ENCODE measurements at places on chromosomes 4 and X.

- no peak for DNase-seq
Observed at GRCh38 chr4:74109870-74110605, 11.0 kb upstream of the CXCL2 start.

- DNase-seq: peak; percentile 35
Observed at GRCh38 chr4:76430519-76431388, 4.3 kb upstream of the SHROOM3 start.

DNA sequence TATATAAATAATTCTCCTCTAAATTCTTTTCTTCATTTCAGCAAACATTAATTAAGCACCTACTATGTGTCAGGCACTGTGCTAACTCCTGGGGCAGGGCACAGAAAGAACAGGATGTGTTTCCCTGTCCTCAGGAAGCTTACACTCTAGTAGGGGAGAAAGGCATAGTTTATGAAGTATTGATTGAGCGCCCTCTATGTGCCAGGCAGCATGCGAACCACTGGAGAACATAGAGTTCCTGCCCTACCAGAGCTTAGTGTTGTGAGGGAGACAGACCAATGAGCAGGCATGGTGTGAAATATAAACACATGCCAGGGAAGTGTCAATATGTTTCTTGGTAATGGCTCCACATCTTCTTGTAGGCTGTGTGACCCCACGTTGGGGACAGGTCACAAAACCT, 3.7 kb downstream of the ADGRG4 start:
- DNase-seq: no peak

DNA sequence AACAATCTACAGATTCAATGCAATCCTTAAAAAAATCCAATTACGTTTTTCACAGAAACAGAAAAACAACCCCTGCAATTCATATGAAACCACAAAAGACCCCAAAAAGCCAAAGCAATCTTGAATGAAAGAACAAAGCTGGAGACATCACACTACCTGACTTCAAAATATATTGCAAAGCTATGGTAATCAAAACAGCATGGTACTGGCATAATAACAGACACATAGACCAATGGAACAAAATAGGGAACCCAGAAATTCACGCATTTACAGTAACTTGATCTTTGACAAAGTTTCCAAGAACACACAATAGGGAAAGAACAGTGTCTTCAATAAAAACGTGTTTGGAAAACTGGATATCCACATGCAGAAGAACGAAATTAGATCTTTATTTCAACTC, 14.6 kb downstream of the MGAT4D start:
- no peak for DNase-seq

DNA sequence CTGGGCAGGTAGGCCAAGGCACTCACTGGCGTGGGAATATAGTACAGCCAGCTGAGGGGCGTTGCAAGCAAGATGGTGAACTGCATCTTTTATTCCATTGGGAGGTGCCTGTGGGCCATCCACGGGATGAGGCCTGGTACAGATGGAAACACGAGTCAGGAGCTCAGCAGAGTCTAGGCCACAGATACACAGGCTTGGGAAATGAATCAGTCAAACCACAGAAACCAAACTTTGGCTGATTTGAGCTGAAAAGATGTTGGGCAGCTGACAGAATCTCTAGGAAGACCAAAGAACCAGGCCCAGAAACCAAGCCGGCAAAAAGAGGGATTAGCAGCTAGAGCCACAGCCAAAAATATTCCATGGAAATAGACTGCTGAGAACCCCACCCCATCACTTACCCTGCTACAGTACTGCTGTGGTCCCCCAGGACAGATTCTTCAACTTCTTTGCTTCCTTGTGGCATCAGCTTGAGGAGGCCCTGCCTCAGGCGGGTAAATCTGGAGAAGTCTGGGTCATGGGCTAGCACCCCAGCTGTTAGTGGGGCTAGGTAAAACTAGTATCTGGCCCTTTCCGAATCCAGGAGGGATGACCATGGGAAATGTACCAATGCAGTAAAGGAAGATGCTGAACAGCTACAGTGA, 75.4 kb downstream of the TMEM131L start:
- DNase-seq: no peak

DNA sequence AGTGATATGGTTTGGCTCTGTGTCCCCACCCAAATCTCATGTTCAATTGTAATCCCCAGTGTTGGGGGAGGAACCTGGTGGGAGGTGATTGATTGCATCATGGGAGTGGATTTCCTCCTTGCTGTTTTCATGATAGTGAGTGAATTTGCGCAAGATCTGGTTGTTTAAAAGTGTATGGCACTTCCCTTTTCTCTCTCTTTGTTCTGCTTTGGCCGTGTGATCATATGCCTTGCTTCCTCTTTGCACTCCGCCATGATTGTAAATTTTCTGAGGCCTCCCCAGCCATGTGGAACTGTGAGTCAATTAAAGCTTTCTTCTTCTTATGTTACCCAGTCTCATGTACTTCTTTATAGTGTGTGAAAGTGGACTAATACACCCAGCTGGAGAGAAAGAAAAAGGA, 113.0 kb upstream of the AADAT start:
- no peak for DNase-seq

GRCh38 chr4:74640111-74640903, 154.0 kb downstream of the BTC start:
- no peak for DNase-seq

- DNase-seq: no peak
Observed at GRCh38 chr4:118967393-118967792, 78.7 kb downstream of the SYNPO2 start.

GRCh38 chr4:140330311-140330900, 43.0 kb upstream of the SCOC start:
- peak; percentile 22 for DNase-seq

GRCh38 chrX:87338510-87338909, 179.1 kb upstream of the KLHL4 start:
- no peak for DNase-seq

DNA sequence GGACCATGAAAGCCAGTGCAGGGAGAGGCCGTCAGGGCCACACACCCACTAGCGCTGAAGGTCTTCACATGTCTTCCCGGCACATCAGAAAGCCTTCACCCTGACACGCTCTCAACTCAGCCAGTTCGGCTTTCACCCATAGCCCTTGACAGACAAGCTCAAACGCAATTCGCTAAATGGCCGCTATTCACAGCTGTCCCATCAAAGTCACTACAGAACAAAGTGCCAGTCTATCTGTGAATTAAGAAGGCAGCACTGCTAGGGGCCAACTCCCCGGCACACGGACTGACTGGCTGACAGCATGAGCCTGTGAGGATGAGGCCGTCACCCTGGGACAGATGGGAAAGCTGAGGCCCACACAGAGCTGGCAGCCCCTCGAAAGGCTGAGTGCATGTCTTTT, 45.7 kb downstream of the ACOX3 start:
- no peak for DNase-seq

- peak; percentile 88 for DNase-seq
Observed at GRCh38 chr4:70993181-70994068, at the start of gene DCK. Gene DCK (plus strand): TSS chr4:70993649. CDS start chr4:70993836, 187 bp downstream.

DNA sequence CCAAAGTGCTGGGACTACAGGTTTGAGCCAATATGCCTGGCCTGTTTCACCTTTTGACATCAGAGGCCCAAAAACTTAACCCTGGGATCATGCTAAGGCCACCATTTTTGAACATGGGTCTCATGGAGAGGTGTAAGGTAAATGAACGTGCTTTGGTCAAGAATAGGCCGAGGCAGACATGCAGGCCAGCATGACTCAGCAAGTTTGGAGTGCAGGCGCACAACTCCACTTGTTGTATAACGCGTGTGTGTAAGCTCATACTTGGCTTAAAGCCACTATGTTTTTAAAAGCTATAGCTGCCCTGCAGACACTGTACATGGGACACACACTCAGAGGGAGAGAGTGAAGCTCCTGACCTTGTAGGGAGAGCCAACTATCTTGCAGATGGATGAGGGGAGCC, 43.8 kb upstream of the HPSE start:
- DNase-seq: no peak

DNA sequence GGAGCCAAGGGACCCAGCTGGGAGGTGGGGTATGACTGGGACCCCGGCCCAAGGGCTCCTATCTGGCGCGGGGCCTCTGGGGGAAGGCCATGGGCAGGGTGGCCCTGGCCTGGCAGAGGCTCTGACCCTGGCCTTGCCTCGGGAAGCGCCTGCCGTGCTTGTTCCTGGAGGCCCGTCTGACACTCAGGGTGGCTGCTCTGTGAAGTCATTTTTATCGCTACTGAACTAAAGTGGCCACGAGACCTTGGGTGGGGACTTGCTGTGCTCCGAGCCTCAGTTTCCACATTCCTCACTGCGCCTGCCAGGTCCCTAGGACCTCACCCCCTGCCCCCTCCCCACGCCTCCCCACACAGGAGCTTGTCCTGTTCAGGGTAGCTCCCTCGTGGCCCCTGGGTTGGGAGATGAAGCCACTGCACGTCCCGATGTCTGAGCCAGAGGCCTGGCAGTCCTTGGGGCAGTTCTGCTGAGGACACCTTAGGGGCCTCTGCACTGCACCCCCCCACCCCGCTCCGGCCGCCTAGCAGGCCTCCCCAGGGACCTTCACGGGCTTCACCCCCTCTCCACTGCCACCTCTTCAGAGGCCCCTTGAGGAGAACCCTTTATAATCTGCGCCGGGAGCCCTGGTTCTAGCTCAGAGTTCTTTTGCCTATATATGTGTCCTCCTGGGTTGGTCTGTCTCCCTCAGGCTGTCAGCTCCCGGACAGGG, 639 bp upstream of the SORCS2 start:
- DNase-seq: no peak

GRCh38 chr4:74118600-74119338, 19.8 kb upstream of the CXCL2 start:
- no peak for DNase-seq

DNA sequence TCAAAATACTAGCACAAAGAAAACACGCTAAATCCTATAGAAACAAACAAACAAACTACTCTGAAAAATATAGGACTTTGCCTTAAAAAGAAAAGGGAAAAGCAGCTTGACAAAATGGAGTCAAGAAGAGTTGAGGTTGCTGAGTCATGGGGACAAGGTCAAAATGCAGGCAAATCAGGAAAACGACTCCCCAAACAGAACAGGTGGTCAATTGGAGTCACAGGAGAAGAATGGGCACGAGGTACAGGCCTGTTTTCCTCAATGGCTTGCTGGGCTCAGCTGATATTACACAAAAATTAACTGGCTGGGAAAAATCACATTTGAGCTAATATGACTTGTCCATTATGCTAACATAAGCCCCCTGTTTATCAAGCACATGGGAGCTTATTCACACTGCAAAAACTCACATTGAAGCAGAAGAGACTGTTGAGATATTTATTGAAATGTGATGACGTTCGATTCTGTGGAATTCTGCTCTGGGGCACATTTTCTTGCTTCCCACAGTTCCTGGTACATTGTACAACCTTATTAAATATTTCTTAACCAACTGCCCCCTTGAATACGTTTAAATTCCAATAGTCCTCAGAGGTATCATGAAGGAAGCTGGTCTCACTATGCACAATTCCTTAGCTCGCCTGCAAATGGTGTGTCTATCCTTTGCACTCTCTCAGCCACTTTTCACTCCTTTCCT, 1622.1 kb downstream of the STIM2 start:
- DNase-seq: no peak

DNA sequence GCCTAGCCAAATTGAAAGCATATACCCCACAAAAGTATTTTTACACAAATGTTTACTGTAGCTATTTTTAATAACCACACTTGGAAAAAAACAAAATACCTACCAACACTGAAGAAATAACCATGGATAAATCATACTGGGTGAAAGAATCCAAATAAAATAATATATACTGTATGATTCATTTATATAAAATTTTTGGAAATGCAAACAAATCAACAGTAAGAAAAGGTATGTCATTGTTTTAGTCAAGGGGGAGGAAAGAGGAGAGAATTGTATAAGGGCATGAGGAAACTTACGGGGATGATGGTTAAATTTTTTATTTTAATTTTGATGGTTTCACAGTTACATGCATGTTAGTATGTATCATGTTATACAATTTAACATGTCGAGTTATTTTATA, 557.8 kb downstream of the TECRL start:
- no peak for DNase-seq

DNA sequence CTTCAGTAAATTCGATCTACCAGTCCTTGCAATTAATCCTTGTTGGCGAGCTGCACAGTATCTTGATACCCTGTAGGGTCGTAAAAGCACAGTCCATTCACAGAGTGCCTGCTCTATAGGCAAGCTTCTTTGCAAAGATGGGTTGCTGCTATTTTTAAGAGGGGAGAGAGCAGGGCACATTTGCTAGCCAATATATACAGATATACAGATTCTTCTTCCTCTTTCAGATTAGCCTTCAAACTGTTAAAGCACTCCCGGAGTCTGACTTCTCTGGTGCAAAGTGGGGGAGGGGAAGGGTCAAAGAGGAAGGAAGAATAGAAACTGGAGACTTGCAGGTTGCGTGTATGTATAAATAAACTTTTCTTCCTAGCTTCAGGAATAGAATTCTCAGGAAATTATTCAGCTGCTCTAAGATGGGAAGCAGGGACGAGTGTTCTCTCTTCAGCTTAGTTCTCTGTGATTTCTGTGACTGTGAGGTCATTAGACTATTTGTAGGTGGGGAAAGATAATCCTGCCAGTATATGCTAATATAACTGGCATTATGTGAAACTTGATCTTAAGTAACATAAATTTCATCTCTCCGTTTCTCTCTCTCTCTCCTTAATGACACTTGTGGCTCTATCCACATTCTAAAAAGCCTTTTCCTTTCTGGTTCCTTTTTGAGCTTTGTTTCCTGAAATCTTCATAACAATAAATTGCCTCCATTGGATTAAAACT, at the start of gene CYSLTR1:
CYSLTR1 (minus strand) TSS at position 242 of the 717 bp plus-strand sequence. CDS start 53,865 bp downstream, outside the sequence.
- no peak for DNase-seq

DNA sequence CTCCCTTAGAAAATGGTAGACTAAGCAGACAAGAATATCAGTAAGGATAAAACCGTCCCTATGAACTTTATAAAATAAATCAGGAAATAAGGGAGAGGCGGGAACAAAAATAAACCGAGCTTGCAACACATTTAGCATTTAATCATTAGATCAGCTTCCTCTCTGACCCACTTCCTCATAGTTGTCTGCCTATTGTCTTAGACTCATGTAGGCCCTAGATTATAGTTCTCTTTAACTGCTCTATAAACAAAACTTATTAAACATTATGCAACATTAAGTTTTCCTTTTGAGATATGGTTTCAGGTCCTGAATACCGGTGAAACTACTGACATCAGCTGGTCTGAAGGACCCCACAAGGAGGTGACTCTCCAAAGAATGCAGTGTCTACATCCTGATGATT, 15.8 kb upstream of the SRD5A3 start:
- no peak for DNase-seq

GRCh38 chr4:38562751-38563198, 101.2 kb upstream of the KLF3 start:
- DNase-seq: peak; percentile 2

- DNase-seq: no peak
Observed at GRCh38 chr4:20532116-20532790, 168.0 kb upstream of the PACRGL start.

DNA sequence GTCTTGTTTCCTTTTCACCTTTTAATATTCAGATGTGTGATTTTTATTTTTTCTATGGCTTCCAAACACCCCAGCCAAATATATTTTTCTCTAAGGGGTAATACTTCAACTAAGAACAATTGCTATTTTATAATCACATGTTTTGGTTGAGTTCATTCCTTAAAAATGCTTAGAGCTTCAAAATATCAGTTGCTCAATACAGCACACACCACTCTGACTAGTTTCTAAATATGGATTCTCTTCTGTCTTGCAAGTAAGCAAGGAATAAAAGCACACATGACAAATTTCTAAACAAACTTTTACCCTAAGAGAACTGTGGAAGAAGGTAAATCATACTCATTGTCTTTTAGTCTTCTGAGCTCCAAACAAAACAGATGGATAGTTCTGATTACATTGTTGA, 27.2 kb downstream of the ANTXR2 start:
- no peak for DNase-seq

- DNase-seq: no peak
Observed at GRCh38 chr4:41532882-41533281, 5.1 kb upstream of the LIMCH1 start.

- DNase-seq: no peak
Observed at GRCh38 chr4:182893047-182893446, 24.1 kb downstream of the DCTD start.

Data from NCI-H1092 treated with DMSO at 0.1 percent for 48 hours (cell line).